ENCODE measurements at places on chromosomes 4 and X.

DNA sequence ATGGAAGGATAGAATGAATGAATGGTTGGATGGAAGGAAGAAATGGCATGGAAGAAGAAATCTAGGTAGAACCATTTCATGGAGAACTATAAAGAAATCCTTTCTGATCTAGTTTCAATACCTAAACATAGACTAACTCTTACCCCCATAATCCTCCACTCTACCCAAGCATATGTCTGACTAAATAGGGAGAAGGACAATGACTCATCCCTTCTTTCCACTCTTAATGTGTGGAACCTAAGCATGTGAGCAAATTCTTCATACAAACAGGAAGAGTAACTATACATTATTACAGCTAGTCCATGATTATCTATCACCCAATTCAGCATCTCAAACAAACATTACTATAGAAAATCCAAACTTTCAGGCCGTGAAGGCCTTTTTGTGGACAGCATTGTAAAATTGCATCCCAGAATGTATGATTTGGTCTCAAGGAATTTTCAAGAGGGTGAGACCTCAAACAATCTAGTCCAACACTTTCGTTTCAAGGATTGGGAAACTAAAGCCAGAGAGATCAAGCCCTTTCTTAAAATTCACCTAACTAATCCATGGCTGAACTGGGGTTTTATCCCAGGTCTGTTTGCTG, 11.2 kb downstream of the C1QTNF7 start:
- DNase-seq: no peak

DNA sequence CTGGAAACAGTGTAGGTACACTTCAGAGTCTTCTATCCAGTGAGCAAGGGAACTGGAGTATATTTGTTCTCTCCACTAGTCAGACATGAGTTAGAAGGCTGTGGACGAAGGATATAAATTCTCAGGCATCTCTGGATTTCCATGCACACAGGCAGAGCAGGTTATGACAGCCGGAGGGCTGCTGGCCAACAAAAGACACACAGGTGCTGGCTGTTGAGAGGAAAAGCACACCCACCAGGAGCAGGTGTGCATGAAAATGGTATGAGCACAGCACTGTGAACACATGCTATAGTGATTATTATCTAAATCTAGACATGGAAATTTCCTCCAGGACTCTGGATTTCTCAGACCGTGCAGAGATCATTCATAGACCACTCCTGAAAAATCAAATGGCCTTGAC, 444.7 kb upstream of the RPS6KA3 start:
- no peak for DNase-seq

DNA sequence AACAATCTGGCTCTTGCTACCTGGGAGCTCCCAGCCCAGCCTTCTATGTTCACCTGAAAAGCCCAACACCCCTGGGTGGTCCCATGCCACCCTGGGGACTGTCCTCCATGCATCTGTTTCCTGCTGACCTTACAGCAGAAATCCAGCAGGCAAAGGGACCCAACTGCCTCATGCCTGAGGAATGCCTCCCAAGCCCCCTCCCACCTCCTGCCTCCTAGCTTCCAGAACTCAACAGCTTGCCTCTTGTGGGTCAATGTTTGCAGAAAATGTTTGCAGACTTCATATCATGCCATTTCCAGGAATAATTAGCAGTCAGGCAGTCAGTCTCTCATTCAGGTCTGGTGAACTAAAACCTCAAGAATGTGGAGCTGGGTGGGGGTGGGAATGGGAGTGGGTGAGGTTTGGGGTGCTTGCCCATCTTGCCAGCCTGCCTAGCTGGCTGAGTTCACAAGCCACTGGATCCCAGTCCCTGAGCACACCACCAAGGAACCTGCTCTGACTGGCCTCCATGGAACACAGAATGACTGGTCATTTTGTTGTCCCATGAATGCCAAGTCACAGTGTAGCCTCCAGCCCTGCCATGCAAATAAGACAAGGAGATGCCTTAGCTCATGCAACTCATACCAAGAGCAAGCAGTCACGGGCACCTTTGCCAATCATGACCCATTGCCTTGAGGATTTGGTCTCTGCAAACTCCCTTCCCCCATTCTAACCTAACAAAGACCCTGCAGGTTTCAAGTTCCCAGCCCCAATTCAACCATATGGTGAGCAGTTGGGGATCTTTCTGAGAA, 12.1 kb upstream of the PLAC1 start:
- no peak for DNase-seq

GRCh38 chr4:147289181-147289580, 191.7 kb upstream of the EDNRA start:
- no peak for DNase-seq

- DNase-seq: no peak
These were observed 92.8 kb downstream of the EVC2 start for GRCh38 chr4:5615496-5616075.

- DNase-seq: no peak
These were observed 1698.3 kb downstream of the STIM2 start for GRCh38 chr4:28558895-28559294.

DNA sequence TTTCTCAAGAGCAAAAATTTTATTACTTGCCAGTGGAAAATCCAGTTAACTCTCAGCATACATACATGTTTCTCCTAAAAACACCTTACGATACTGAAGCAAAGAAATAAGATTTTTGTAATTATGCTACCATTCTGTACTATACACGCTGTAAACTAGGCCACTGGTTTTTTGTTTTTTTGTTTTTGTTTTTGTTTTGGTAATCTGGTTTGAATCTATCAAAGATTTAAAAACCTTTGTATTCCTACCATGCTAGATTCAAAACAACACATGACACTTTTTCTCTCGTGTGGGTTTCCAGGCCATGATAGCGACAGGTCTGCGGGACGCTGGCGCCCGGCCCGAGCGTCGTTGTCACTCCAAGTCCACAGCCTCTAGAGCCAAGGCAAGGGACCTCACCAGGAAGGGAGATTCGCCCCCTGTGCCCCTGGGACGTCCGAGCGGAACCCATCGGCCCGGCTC, 723 bp downstream of the TMEM192 start:
- no peak for DNase-seq

DNA sequence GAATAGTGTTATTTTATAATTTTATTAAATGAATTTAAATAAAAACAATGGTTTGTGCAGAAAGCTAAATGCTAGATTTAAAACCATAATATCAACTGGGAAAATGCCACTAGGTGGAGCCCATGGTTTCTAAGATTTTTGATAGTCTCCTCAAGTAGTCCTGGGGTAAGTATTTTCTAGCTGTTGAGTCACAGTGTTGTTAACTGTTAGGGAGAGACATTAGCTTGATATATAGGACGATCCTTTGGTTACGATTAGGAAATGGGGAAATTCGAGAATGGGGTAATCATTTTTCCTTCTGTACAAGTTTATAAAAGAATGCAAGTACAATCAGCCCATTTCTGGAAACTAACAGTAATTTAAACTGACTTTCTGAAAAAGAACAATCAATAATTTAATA, 378.4 kb downstream of the ANKRD50 start:
- DNase-seq: peak; percentile 33

GRCh38 chrX:25600776-25601175, 537.4 kb upstream of the MAGEB18 start:
- no peak for DNase-seq

DNA sequence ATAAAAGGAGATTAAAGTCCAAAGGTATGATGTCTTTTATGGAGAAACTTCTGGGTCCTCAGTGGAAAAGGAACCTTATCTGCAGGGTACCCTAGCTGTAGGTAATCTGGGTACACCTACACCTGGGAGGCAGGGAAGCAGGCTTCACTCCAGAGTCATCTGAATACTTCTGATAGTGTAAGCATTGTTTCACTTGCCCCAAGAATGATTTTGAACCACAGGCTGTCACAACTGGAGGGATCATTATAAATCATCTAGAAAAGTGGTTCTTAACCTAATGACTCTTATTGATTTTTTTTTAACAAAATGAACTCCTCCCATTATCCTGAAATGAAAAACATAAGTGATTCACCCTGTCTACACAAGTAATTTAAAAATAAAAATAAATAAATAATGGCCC, 44.0 kb upstream of the STK26 start:
- DNase-seq: no peak

- DNase-seq: peak; percentile 3
These were observed 9.0 kb downstream of the TAB3 start for GRCh38 chrX:30880058-30880457.

DNA sequence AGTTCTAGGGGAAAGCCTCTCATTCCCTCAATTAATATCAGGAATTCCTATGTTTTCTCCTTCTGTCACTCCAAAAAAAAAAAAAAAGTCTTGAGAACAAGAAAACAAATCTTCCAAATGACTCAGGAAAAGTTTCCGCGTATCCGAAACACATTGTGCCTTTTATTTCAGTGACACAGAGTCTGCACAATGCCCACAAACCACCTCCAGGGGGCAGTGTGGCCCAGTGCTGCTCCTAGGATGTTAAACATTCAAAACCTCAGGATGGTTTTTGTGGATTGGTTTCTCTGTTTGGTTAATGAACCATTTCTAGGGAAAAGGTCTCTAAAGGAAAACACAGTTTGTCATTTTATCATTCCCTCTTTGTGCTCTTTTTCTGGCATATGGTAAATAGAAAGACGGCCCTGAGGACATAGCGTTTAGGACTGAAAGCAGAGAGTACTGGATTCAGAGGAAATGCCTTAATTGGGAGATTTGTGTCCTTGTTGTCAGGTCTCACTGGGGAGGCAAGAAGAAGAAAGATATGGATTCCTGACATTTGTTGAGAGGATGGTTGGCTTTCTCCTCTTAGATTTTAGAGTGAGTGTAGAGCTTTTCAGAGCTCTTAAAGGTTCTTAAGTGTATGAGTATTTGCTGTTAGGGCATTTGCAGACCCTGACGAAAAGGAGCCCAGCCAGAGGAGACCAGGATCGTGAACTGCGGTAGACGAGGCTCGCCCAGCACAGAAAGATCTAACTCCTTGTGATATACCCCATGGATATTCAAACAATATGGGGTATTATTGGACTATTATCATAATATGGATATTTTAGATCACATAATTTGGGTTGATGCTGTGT, 65.7 kb upstream of the MAP9 start:
- peak; percentile 68 for DNase-seq

GRCh38 chr4:82123934-82124333, 249.9 kb downstream of the HNRNPD start:
- DNase-seq: no peak

- peak; percentile 31 for DNase-seq
These were observed 23.9 kb downstream of the WDR1 start for GRCh38 chr4:10092481-10093270.

DNA sequence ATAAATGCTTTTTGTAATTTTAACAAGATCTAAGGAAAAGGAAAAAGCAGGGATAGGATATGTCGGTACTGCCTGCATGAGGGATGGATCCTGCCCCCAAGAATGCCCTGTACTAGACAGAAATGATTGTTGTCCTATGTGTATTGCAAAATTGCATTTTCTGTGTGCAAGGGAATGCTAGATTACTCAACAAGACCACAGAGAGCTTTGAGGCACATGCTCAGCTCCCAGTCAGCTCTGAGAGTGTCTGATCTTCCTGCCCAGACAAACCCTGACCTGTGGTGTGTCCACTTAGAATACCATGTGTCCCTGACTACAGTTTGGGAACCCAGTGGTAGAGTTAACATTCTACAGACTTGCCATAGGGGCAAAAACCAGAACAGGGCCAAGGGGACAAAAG, 129.2 kb upstream of the PAK3 start:
- DNase-seq: no peak

- DNase-seq: peak; percentile 11
These were observed 164.7 kb downstream of the DCLK2 start for GRCh38 chr4:150242820-150243458.

- DNase-seq: no peak
These were observed 16.0 kb upstream of the GRPEL1 start for GRCh38 chr4:7083597-7084563.

- DNase-seq: peak; percentile 76
These were observed 580 bp downstream of the NAF1 start for GRCh38 chr4:163166041-163166579.

- DNase-seq: no peak
These were observed 394.6 kb downstream of the C4orf33 start for GRCh38 chr4:129490516-129490915.

- no peak for DNase-seq
These were observed 8.0 kb upstream of the GUCY1A1 start for GRCh38 chr4:155658681-155659064.

GRCh38 chr4:151866592-151866918, 105.7 kb upstream of the GATB start:
- DNase-seq: no peak

- DNase-seq: no peak
These were observed 284.7 kb downstream of the EVC2 start for GRCh38 chr4:5423670-5424069.

All from erythroblast (primary cell).